ENCODE measurements at places on chromosomes 3 and 15.

GRCh38 chr3:178618896-178619295 is 82.7 kb downstream of the KCNMB2 start:
- DNase-seq, result no peak

DNA sequence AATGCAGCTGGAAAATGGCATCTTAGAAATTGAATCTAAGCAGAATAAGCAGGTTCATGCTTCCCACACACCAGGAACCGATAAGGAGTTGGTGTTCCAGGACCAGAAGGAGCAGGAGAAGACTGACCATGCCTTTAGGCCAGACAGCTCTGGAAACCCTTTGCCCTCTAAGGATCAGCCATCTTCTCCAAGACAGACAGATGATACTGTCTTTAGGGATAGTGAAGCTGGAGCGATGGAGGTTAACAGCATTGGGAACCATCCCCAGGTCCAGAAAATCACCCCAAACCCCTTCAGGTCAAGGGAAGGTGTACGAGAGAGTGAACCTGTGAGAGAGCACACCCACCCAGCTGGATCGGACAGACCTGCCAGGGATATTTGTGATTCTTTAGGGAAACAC is 49.2 kb downstream of the CDAN1 start:
- DNase-seq, result no peak

DNA sequence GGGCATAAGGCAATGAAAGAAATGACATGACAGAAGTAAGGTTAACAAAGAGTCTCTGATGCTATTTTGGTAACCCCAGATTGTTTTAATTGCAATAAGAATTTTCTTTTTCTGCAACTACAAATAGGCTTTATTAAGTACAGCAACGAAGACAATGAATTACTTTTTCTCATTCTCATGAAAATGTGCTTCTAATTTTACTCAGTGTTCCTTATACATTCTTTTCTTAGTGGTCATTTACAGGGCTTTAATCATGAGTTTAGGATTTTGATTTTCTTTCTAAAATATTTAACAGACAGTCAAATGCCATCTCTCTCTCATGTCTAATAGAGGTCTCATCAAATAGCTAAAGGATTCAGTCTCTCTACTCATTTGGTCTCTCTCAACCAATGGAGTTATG is 452.1 kb downstream of the RAP2B start:
- DNase-seq, result no peak

DNA sequence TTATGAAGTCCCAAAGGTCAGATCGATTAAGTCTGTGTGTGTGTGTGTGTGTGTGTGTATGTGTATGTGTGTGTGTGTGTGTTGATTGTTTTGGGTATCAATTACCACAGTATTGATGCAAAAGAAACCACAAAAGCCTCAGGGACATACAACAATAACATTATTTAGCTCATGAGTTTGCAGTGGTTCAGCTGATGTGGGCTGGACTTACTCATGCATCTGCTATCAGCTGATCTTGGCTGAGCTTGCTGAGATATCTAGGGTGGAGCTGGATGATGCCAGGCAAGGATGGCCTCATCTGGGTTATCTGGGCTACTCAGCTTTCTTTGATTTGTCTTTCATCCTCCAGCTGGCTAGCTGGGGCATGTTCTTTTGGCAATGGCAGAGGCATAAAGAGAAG is 82.4 kb upstream of the PRR23C start:
- no peak for DNase-seq

GRCh38 chr15:82551646-82552247 is 11.5 kb upstream of the RPS17 start:
- no peak for DNase-seq

DNA sequence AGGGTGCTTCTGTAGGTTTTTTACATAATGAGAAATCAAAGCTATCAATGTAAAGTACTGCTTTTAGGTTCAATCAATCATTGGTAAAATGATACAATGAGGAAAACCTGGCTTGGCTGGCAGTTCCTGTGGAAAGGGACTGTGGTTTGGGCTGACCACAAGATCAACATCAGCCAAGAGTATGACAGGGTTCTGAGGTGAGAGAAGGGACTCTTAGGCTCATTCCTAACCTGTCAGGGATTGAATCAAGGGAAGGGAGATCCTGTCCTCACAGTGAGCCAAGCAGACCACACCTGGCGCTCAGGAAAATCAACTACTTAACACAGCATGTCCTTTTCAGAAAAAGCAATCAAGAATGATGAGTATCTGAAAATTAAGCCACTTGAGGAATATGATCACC is 111.1 kb downstream of the MAGI1 start:
- DNase-seq, result no peak

GRCh38 chr3:50345586-50346234 is at the start of gene ZMYND10:
Gene ZMYND10 (minus strand): TSS chr3:50345732. CDS start chr3:50345579, 153 bp downstream.
- DNase-seq, result peak; percentile 38

GRCh38 chr3:173617490-173617889 is 219.9 kb downstream of the NLGN1 start:
- DNase-seq, result no peak

DNA sequence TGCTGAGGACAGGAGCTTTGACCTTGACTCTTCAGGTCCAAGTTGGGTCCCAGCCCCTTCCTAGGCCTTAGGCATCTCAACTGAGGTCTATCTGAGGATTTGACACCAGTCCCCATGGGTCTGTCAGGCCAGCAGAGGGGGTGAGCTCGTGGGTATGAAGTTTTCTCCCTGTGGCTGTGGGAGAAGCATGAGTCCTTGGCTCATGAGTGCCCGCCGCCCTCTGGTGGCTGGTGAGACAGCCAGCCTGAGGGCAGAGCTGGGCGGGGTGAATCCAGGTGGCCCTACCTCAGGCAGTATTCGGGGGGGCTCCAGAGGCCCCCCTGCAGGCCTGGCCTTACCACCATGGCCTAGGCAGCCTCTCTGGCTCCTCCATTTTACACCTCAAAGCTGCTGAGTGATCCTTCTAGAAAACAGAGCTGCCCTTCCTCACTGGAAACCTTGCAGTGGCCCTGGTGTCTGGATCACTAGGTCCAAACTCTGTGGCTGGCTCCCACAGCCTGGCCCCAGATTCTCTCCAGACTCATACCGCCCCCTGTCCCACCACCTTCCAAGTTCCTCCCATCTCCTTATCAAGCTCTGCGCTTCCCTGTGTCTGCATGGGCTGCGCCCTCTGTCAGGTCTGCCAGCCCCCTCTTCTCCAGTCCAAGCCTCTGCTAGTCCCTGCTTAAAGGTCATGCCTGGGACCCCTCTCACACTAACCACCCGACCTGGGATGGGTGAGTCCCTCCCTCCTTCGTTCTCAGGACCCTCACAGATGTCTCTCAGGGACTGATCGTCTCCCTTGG is 16.1 kb downstream of the SH2D7 start:
- peak; percentile 67 for DNase-seq

- no peak for DNase-seq
Observed at GRCh38 chr3:184030536-184030935, 1.0 kb upstream of the HTR3D start.

- no peak for DNase-seq
Observed at GRCh38 chr3:29384640-29385039, 103.8 kb downstream of the RBMS3 start.

GRCh38 chr3:78858174-78858573 is 909.6 kb downstream of the ROBO1 start:
- DNase-seq, result no peak
